ENCODE measurements at places on chromosomes 12 and 14. TPM values are rescaled to one million over a fixed set of nuclear protein-coding genes. Genes with fewer than 3 reads are reported as not detected.

DNA sequence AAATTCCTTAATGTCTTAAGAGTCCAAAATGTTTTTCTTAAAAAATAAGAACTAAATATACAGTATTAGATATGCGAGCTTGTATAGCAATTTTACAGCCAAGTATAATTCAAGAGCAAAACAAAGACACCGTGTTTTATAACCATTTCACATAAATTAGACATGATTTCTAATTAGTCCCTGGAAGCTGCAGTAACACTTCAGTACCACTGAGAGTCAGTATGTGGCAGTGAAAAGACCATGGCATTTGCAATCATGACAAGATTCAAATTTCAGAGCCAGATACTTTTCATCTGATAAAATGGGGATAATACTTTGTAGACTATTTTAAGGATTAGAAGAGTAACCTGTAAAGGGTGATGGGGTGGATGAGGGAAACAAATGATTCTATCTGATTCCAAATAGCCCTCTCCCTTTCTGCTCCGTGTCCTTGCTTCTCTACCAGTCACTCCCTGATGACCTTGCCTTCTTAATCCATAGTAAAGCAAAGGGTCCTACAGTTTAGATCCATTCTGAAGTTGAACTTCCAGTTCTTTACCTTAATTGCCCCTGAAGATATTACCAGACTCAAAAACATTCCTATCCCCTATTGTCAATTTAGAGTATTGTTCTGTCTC is 145.4 kb upstream of the ABCD2 start:
- no peak for DNase-seq

DNA sequence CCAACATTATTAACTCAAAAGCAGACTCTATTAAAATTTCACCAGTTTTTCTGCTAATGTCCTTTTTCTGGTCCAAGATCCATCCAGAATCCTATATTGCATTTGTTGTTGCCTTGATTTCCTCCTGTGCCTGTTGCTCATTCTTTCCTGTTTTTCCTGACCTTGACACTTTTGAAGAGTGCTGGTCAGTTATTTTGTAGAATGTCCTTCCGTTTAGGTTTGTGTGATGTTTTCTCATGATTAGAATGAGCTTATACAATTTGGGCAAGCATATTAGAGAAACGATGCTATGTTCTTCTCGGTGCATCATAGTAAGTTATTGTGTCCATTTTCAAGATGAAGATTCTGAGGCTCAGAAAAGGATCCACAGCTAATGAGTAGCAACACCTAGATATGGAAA is 33.9 kb downstream of the PHLDA1 start:
- DNase-seq, result no peak

- no peak for DNase-seq
These were observed 52.5 kb upstream of the RIN3 start for GRCh38 chr14:92460916-92461579.

DNA sequence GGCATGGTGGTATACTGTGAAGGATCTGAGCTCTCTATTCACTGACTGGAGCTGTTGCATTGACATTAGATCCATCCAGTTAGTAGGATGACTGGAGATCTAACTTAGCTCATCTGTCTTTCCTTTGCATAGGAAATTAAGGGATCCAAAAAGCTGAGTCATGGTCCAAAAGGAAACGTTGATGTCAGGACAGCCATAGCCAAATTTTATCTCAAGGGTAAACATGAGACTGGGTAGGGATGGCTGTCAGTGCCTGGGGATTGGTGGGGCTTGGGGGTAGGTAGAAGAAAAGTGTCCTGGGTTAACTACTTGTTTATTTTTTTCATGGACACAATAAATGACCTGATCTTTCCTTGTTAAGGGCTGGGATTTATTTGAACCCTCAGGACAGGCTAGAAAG is 4.6 kb downstream of the FAM177A1 start:
- no peak for DNase-seq

DNA sequence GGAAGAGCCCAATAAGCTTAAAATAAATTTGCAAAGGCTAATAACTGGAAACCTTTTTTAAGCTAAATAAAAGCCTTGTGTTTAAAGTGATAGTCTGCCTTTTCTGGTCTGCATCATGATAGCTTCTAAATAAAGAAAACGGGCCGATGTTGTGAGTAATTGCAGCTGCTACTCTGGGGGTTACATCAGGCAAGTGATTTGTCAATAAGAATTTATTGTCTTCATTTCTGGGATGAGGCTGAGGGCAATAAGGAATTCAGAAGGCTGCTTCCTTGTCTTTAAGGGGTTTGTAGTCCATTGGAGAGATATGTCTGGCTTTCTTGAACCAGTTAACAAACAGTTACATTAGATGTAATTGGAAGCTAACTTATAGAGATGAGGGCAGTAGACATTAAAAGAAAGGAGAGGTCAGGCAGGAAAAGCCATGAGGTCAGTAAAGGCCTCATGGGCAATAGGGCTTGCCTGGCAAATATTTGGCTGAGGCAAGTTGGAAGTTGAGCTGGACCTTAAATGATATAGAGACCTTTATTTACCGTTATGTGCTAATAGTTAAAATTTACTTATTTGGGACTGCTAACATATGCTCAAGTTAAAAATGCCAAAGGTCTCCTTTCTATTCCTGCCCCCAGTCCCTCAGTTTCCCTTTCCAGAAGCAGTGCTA is 85.0 kb downstream of the CRADD start:
- DNase-seq, result no peak

DNA sequence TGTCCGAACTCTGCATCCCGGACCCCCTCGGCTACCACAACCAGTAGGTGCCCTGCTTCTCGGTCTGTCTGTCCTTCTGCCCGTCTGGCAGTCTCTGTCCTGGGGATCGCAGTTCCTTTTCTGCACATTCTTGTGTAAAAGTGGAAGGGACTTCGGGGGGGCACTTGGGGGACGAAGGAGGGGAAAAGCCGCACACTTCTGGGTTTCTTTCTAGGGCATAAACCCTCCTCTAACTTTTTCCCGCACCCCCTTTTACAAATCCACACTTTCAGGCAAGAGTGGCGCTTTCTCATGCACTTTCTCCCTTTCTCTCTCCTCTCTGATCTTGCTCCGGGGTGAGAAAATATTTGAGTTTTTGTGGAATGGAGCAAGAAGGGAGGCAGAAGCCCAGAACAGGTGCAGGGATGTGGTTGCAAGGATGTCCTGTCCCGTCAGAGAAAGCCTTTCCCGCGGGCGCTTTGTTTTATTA is 506 bp downstream of the ESRRB start:
- DNase-seq, result no peak

GRCh38 chr12:132007041-132007440 is 57.3 kb downstream of the EP400 start:
- DNase-seq, result no peak

Gene GPR135
- 0.48 TPM for polyA plus RNA-seq

Gene OR4E2
- polyA plus RNA-seq, result not detected

Gene RIN3
- polyA plus RNA-seq, result 0.78 TPM

Gene RNF212B
- polyA plus RNA-seq, result 0.95 TPM

Gene GPR84
- 0.09 TPM for polyA plus RNA-seq
